ENCODE measurements at places on chromosomes 6 and 20.

DNA sequence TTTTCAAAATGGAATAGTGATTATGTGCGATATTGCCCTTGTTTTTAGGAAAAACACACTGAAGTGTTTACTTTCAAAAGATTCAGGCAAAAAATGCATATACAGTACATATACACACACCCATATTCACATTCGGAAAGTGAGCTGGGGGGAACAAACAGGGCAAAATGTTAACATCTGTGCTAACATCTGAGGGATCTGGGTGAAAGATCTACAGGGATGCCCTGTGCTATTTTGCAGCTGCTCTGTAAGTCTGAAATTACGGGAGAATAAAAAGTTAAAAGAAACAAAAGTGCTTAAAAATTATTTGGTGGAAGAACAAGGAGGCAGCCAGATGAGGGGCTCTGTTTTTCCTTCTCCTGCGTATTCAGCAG is 860 bp downstream of the CST3 start:
- no peak for DNase-seq

DNA sequence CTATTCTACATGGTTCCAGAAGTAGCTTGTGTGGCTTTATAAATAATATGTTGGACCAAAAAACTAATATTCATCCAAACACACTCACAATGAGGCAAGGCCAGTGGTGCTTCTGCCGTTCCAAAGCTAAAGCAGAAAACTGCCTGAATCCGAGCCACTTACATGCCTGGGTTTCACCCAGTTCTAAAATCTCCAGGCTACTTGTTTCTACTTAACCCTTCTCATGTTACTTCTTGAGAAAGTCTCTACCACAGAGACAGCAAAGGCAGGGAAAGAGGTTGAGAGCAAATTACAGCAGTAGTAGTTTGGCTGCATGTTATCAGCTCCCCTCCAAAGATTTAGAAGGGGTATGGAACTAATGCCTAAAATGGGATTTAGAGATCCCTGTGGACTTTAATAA is 62.0 kb downstream of the FAXC start:
- no peak for DNase-seq

DNA sequence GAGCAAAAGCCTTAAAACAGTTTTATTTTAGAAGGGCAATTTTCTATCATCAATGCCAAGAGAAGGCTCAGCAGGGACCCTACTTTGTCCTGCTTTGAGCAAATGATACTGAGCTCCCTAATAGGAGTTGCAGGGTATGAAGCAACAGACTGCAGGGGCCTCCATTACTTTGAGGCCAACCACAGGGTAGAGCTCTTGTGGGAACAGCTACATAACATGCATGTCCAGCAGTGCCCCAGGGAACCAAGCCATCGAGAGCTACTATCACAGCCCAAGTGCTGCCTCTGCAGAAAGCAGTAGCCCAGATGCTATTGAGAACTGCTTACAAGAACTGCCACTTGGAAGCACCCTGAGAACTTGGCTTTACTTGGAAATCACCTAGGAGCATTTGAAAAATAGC is 222.1 kb downstream of the LAMA2 start:
- DNase-seq, result no peak

DNA sequence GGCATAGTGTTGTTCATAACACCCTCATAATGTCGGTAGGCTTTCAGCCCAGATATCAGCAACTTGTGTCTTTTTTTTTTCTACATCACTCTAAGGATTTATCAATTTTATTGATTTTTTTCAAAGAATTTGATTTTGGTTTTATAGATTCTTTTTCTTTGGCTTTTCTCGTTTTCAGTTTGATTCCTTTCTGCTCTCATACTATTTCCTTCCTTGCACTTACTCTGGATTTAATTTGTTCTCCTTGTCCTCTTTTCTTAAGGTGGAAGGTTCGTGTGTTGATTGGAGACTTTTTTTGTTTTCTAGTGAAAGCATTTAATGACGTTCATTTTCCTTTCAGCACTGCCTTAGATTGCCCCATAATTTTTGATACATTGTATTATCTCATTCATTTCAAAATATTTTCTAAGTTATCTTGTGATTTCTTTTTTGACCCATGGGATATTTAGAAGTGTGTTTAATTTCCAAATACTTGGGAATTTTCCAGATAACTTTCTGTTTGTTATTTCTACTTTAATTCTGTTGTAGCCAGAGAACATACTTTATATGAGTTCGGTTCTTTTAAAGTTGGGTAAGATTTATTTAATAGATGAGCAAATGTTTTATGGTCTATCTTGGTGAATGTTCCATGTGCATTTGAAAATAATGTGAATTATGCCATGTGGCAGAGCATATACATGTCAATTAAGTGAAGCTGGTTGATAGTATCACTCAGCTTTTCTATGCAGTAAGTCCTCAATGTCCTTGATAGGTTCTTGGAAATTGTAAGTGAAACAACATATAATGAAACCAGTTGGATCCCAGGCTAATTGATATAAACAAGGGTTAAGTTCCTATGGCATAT is 62.8 kb downstream of the IRF4 start:
- DNase-seq, result no peak

GRCh38 chr6:118562959-118563358 is 14.9 kb downstream of the PLN start:
- no peak for DNase-seq

GRCh38 chr6:152318278-152318677 is 318.9 kb downstream of the SYNE1 start:
- DNase-seq, result no peak

GRCh38 chr6:28747631-28748157 is 176.1 kb downstream of the TRIM27 start:
- no peak for DNase-seq

GRCh38 chr6:15039136-15039535 is 206.7 kb upstream of the JARID2 start:
- DNase-seq, result no peak

DNA sequence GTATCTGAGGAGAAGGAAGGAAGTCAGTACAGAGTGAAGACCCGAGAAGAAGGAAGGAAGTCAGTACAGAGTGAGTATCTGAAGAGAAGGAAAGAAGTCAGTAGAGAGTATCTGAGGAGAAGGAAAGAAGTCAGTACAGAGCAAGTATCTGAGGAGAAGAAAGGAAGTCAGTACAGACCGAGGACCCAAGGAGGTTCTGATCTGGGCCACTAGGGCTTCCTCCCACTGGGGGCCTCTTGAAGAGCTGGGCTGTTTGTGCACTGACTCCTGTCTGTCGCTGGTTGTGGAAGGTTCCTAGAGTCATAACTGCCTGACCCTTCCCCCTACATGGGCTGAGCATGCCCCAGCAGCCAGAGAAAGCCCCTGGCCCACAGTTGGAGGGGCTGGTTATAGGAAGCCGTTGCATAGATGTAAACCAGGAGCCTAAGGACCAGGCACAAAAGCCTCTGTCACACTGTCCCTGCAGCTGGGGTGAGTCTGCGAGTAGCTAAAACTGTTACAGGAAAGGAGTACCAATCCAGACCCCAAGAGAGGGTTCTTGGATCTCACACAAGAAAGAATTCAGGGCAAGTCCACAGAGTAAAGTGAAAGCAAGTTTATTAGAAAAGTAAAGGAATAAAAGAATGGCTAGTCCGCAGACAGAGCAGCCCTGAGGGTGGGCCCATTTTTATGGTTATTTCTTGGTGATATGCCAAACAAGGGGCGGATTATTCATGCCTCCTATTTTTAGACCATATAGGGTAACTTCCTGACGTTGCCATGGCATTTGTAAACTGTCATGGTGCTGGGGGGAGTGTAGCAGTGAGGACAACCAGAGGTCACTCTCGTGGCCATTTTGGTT is 395.9 kb downstream of the PREX1 start:
- no peak for DNase-seq
